ENCODE measurements at places on chromosomes 2 and 18.

GRCh38 chr2:143686585-143687164, 557.5 kb downstream of the ARHGAP15 start:
- no peak for DNase-seq

- no peak for DNase-seq
Observed at GRCh38 chr2:10220045-10220901, 82.4 kb upstream of the HPCAL1 start.

DNA sequence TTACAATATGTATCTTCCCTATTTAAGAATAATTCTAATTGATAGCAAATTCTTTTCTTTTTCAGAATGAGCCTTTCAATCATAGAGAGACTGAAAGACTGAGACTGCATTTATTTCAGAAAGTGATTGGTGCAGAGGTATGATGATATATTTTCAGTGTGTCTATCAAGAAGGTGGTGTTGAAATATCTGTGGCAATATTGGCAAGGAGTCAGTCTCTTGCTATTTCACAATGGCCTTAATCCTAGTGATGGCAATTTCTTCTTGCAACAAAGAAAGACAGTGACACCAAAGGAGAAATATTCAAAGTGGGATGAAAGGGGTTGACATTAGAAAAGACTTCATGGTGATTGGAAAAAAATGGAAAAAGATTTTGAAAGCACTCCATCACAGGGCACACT, 21.7 kb upstream of the ZBTB14 start:
- DNase-seq, result no peak

DNA sequence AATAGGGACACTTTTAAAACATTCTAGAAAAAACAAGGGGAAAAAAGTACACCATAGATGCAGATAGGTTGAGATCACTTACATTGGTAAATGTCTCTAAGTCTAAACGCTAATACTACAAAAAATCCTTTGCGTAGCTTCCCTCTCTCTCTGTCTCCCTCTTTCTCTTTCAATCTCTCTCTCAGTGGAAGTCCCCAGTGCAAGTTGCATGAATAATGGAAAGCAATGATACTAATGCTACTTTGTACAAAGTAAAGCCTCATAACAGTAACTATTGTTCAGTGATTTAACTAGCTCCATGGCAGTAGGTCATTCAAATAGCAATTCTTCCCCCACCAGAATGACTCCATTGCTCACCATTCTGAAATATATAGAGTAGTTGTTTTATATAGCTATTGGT, 12.8 kb downstream of the MEIS1 start:
- no peak for DNase-seq

- no peak for DNase-seq
Observed at GRCh38 chr2:66794551-66794950, 359.6 kb downstream of the MEIS1 start.

- no peak for DNase-seq
Observed at GRCh38 chr2:47896450-47896968, 9.8 kb downstream of the FBXO11 start.

Data from BE2C (cell line).